ENCODE measurements at places on chromosomes 13 and 19.

DNA sequence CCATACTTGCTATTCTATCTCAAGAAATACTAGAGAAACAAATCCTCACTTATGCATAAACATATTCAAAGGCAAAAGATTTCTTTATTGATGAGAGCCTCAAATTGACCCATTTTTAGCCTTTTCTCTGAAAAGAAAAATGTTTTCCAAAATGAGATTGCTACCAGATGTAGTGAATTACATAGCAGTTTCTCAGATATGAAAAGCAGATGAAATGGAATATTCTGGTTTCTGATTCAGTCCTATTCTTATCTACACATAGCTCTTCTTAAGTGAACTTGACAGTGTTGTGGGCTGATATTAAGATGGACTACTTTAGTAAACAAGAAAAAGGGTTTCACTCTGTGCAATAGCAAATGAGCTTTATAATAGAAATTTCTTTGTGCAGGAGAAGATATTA is 183.5 kb downstream of the DNAJC15 start:
- DNase-seq = no peak
- no peaks in the 10 kb centered on the region for H3K27me3 ChIP-seq
- H3K27ac ChIP-seq = no peak overlapping the region
- H3K4me1 ChIP-seq = no peaks in the 10 kb centered on the region

DNA sequence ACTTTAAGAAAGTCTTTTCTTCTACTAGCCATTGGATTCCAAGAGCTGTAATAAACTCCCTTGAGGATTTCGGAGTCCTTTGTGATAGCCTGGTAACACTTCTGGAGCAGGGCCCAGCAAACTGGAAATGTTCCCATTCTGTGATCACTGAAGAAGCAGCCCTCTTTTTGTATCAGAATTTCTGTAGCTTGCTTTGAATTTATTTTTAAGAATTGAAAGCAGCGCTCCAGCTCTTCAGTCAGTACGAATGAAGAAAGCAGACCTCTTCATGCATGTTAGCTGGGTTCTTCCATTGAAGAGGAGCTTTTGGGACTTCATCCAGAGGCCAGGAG is 141.5 kb downstream of the AKAP11 start:
- no peaks in the 10 kb centered on the region for H3K4me1 ChIP-seq
- DNase-seq = no peak
- no peaks in the 10 kb centered on the region for H3K36me3 ChIP-seq
- no peaks in the 10 kb centered on the region for H3K27me3 ChIP-seq

GRCh38 chr13:32530841-32531253 is 7.7 kb downstream of the N4BP2L2 start:
- no peaks in the 10 kb centered on the region for H3K27me3 ChIP-seq
- DNase-seq = peak; percentile 71
- no peaks in the 10 kb centered on the region for H3K36me3 ChIP-seq
- H3K4me1 ChIP-seq = no peaks in the 10 kb centered on the region
- H3K27ac ChIP-seq = peak overlapping the region; percentile 79
- H3K4me3 ChIP-seq = no peak overlapping the region

- H3K36me3 ChIP-seq = no peaks in the 10 kb centered on the region
- no peak for DNase-seq
- no peaks in the 10 kb centered on the region for H3K27me3 ChIP-seq
- H3K4me1 ChIP-seq = no peaks in the 10 kb centered on the region
These were observed 127.6 kb downstream of the URI1 start for GRCh38 chr19:30069535-30070197.

DNA sequence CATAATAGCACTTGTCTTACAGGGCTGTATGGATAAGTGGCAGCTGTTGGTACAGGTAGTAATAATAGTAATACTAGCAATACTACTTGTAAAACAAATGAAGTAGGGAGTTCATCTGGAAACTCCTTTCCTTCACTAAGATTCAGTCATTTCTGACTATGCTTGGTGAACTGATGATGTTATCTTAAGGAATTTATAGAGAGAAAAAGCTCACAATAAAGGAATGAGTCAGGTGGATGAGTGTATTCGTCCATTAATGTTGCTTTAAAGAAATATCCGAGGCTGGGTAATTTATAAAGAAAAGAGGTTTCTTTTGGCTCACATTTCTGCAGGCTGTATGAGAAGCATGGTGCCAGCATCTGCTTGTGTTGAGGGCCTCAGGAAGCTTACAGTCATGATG is 477.3 kb downstream of the KLF12 start:
- DNase-seq = no peak
- H3K27ac ChIP-seq = no peak overlapping the region
- H3K4me3 ChIP-seq = no peak overlapping the region
- H3K36me3 ChIP-seq = no peaks in the 10 kb centered on the region
- H3K4me1 ChIP-seq = no peaks in the 10 kb centered on the region
- H3K27me3 ChIP-seq = no peaks in the 10 kb centered on the region

DNA sequence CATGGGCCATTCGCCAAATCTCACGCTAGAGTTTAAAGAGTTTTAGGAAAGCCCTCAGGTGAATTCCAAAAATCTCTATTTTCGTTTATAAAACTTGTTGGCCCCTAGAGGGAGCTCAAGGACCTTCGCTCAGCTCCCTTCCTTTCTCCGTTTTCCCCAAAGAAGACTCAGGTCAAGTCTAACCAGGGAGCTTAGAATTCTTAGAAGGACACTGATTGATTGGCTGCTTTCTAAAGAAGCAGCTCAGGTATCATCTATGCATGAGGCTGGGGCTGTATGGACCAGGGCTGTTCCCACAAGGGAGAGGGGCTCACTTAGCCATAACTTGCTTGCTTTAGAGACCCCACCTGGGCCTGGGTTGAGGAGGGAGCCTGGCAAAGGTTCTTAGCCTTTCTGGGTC is 20.5 kb downstream of the DZIP1 start:
- peak; percentile 68 for DNase-seq
- no peak overlapping the region for H3K4me3 ChIP-seq
- H3K4me1 ChIP-seq = no peaks in the 10 kb centered on the region
- no peak overlapping the region for H3K27ac ChIP-seq
- no peaks in the 10 kb centered on the region for H3K27me3 ChIP-seq

GRCh38 chr13:27266917-27267316 is 3.7 kb upstream of the RASL11A start:
- H3K36me3 ChIP-seq = no peaks in the 10 kb centered on the region
- H3K27ac ChIP-seq = no peak overlapping the region
- H3K4me3 ChIP-seq = no peak overlapping the region
- peaks cover 6% of the 10 kb centered on the region for H3K4me1 ChIP-seq
- no peak for DNase-seq

DNA sequence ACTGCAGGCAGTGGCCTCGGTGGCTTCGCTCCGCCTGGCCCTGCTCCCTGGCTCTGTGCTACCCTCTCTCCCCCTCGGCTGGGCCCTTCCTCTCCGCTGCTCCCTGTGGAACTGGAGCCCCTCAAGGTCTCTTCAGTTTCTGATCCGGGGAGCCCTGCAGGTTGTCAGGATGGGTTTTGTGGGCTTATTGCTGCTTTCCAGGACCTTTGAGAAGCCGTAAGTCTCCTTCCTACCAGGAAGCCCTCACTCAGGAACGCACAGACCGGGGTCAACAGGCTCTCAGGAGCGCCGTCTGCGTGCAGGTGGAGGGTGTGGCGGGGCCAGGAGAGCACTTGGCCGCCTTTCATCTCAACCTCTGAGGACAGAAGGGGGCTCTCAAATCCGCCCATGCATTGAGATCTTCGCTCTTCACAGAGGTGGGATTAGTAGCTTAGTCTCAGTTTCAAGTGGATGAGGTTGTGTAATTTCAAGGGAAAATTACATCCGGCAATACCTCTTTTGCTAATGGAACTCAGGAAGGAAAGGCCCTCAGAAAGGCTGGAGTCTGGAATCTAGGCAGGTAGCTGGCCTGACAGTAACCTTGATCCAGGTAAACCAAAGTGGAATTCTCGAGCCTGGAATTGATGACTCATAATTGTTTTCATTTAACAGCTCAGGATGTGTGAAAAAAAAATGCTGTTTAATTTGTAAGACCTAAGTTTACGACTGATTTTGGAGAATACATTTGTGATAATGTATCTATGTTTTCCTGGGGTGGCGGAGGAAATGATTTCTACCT is 102.0 kb downstream of the ATP11A start:
- no peak overlapping the region for H3K4me3 ChIP-seq
- H3K4me1 ChIP-seq = no peaks in the 10 kb centered on the region
- H3K36me3 ChIP-seq = peaks cover 1% of the 10 kb centered on the region
- H3K27me3 ChIP-seq = no peaks in the 10 kb centered on the region
- DNase-seq = no peak

DNA sequence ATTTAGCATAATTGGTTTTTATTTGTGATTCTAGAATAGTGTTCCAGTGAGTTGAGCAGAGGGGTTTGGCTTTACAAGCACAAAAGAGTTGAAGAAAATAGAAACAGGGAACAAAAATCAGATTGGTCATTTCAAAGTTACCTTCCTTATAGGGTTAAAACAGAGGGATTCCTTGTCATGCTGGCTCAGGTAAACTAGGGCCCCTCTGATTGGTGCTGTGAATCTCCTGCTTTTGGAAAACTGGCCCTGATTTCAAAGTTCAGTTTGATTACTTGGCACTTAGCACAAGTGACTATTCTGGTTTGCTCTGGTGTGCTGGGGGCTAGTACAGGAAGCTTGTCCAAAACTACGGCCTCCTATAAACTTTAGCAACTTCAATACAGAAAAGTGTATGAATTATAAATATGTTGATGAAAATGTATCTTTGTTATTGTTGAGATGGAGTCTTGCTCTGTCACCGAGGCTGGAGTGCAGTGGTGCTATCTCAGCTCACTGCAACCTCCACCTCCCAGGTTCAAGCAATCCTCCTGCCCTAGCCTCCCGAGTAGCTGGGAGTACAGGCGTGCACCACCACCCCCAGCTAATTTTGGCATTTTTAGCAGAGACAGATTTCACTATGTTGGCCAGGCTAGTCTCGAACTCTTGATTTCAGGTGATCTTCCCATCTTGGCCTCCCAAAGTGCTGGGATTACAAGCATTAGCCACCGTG is 1.9 kb upstream of the MRPS31 start:
- H3K4me3 ChIP-seq = no peak overlapping the region
- no peak overlapping the region for H3K27ac ChIP-seq
- no peaks in the 10 kb centered on the region for H3K36me3 ChIP-seq
- H3K4me1 ChIP-seq = no peaks in the 10 kb centered on the region
- H3K27me3 ChIP-seq = no peaks in the 10 kb centered on the region

DNA sequence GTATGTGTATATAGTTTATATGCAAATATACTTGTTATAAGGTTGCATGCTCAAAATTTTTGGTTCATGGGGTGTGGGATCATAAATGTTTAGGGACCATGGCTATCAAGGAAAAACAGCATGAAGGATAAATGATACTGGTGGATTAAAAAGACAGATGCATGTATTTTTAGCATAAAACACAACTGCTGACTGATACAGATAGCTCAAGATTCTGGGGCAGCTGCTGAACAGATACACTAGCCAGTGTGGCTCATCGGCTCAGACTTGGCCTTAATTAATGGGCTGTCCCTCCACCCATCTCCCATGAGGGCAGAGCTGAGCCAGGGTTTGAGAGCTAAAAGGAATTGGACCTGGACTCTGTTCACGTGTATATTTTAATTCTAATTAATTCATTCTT is 11.4 kb downstream of the ALOX5AP start:
- H3K27ac ChIP-seq = peak overlapping the region; percentile 34
- no peak for DNase-seq
- H3K27me3 ChIP-seq = no peaks in the 10 kb centered on the region

DNA sequence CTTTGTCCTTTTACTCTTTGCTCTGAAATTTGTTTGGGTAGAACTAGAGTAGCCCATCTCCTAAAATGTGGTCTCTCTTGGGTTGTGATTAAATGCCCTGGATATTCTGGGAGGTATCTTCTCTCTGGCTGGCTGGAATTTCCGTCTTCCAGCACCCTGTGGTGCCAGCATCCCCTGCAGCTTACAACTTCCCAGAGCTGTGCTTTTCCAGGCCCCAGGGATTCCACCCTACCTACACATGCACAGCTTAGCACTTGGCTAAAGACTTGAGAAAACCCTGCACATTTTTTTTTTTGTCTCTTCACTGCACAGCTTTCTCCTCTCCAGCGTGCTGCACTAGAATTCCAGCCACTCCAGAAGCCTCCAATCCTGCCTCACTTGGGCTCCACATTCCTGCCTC is 334.7 kb downstream of the IRS2 start:
- H3K4me3 ChIP-seq = no peak overlapping the region
- no peak overlapping the region for H3K27ac ChIP-seq
- no peak for DNase-seq
- H3K27me3 ChIP-seq = no peaks in the 10 kb centered on the region
- no peaks in the 10 kb centered on the region for H3K36me3 ChIP-seq

DNA sequence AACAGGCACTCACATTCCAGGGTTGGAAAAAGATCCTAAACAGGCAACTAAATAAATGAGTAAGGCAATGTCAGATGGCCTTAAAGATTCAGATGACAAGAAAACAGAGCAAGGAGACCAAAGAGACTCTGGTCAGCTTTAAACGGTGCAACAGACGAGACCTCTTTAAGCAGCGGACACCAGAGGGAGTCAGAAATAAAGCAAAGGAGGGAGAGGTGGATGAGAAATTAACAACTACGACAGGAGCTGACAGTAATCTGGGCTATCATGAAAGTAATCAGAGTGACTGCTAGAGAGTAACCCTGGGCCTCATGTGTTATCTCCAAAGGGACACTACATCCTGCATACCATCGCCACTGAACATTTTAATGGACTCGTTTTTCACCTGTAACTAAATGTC is 1.1 kb downstream of the ZNF550 start:
- no peak overlapping the region for H3K27ac ChIP-seq
- peaks cover 6% of the 10 kb centered on the region for H3K36me3 ChIP-seq
- no peak for DNase-seq
- peaks cover 4% of the 10 kb centered on the region for H3K4me1 ChIP-seq
- H3K4me3 ChIP-seq = peak overlapping the region; percentile 96

DNA sequence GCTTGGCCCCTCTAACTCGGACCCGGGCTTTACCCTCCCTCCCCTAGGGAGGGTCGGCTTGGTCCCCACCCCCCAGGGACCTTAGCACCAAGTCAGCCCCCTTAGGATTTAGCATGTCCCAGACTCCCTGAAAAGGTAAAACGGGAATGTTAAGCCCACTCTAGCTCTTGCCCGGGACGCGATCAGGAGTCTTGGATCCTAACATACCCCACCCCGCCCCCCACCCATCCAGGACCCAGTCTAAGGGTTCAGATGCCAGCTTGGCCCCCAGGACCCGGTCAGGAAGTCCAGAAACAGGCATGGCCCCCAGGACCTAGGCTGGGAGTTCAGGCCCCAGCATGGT is 437 bp downstream of the EPOR start:
- peaks cover 2% of the 10 kb centered on the region for H3K4me1 ChIP-seq
- peak overlapping the region; percentile 24 for H3K4me3 ChIP-seq
- no peak for DNase-seq
- peaks cover 6% of the 10 kb centered on the region for H3K27me3 ChIP-seq

- H3K27me3 ChIP-seq = peaks cover 11% of the 10 kb centered on the region
- peak overlapping the region; percentile 95 for H3K27ac ChIP-seq
- H3K4me1 ChIP-seq = peaks cover 41% of the 10 kb centered on the region
- peak overlapping the region; percentile 95 for H3K4me3 ChIP-seq
- DNase-seq = peak; percentile 82
- peaks cover 23% of the 10 kb centered on the region for H3K36me3 ChIP-seq
These were observed 1.1 kb downstream of the SLC15A1 start for GRCh38 chr13:98751367-98751782.

GRCh38 chr13:24675806-24676570 is 4.2 kb upstream of the ATP12A start:
- no peaks in the 10 kb centered on the region for H3K4me1 ChIP-seq
- no peak overlapping the region for H3K27ac ChIP-seq
- H3K4me3 ChIP-seq = no peak overlapping the region
- no peaks in the 10 kb centered on the region for H3K36me3 ChIP-seq
- DNase-seq = no peak

GRCh38 chr13:113860051-113860664 is 3.7 kb downstream of the GAS6 start:
- DNase-seq = peak; percentile 88
- H3K27me3 ChIP-seq = no peaks in the 10 kb centered on the region
- peak overlapping the region; percentile 93 for H3K27ac ChIP-seq
